ENCODE measurements at places on chromosomes 6 and 20.
A peak's percentile ranks its signal among the peaks of the same experiment; 100 is the strongest.

DNA sequence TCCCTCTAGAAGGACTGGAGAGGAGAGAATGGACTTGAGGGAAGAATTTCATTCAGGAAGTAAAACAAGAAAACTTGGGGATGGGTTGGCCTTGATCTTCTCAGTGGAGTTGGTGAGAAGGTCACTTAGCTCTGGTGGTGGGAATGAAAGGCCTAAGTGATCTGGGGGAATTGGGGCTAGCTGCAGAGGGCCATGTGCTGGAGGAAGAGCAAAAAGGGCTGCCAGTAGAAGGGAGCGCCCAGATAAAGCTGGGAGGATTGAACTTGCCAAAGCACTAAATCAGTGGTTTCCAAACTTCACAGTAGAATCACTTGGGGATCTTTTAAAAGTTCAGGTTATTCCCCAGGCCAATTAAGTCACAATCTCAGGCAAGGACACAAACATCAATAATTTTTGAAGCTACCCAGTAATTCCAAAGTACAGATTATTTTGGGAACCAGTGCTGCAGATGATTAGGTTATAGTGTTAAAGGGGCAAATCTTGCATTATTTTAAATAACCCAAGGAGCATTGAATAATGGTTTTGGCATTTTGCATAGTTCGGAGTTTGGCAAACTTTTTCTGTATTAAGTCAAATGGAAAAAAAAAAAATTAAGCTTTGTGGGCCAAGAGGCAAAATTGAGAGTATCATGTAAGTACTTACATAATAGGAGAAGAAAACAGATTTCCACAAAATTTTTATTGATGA, 36.5 kb upstream of the RFPL4B start:
- DNase-seq = peak; percentile 72

- DNase-seq = no peak
Measured at GRCh38 chr6:135655055-135655454, 157.5 kb upstream of the AHI1 start.

DNA sequence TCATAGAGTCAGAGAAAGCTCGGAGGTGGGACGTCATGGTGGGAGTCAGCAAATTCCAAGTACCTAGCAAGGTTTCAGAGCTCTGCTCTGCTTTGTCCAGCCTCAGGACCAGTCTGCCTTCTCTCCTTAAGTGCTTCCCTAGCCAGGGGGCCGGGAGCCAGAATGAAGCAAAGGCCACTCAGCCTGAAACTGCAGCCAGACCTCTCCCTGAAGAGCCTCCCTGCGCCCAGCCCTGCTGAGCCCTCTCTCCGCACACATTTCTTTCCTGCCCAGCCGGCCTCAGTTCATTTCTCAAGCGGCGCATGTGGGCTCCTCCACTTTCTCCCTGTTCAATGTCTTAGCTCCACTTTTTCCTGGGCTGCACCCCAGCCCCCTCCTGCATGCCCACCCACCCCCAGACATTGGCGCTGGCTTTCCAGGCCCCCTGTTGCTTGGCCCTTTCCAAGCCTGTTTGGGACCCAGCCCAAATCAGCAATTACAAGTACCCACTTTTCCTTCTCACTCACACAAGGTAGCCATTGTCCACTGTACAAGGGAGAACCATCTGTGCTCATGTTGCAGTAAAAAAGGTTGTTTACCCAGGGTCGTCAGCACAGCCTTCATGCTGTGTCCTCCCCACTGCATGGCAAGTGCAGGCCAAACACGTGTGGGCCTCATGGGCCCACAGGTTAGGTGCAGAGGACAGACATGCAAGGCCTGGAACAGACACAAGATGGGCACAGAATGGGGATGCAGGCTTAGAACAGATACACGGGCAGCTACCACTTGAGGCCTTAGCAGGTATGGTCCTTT, 147.1 kb downstream of the MRPL14 start:
- no peak for DNase-seq

DNA sequence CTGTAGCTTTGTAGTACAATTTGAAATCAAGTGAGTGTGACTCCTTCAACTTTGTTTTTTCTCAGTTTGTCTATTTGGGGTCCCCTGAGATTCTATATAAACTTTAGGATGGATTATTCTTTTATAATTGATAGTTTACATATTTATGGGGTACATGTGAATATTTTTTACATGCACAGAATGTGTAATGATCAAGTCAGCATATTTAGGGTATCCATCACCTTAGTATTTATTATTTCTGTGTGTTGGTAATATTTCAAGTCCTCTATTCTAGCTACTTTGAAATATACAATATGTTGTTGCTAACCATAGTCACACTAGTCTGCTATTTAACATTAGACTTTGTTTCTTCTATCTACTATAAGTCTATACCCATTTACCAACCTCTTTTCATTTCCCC, 50.3 kb downstream of the PLCG1 start:
- DNase-seq = no peak

GRCh38 chr20:62571669-62572344, 70.5 kb upstream of the SLCO4A1 start:
- DNase-seq = no peak

DNA sequence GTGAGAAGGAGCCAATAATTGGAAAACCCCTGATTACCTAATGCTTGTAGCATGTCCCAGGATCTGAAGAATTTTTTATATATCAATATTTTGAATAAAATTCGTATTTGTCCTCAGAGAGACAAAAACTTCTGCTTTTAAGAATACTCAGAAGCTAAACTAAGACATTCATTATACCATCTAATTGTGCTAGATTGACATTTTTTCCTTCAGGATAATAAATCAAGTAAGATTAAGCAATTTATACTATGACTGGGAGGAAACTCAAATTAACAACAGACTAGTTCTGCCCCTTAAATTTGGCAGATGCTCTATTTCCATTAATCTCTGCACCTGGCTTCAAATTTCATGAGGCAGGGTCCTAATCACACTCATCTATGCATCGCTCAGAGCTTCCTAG, 291.4 kb downstream of the PLCB1 start:
- peak; percentile 26 for DNase-seq

DNA sequence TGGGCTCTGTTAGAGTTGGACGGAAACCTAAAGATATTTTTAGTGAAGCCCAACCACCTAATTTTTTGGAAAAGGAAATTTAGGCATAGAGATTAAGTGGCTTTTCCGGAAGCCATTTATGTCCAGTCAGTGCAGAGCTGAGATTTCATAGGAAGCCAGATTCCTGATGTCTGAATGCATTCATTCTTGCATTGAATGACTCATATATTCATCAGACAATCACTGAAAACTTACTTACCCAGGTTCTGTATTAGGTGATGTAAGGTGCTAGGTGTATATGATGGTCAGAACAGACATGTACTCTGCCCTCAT, 4.1 kb downstream of the SH3BGRL2 start:
- no peak for DNase-seq

GRCh38 chr20:50346374-50347283, 156.0 kb downstream of the CEBPB start:
- DNase-seq = peak; percentile 88

DNA sequence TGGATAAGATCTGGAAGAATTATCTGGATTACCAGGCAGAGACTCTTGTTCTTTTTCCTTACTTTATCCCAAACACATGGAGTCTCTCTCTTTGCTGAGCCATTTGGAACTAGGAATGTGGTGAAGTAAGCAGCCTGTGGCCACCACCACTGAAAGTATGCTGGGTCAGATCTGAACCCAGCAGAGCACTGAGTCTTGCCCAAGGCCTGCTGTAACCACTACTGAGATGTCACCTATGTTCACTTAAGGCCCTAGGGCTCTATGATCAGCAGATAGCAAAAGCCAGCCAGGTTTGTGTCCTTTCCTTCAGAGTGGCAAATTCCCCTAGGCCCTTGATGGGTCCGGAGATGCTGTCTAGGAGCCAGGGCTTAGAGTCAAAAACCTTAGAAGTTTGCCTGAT, 103.3 kb upstream of the PLN start:
- DNase-seq = no peak

- no peak for DNase-seq
Measured at GRCh38 chr6:102736941-102737368, 1343.4 kb downstream of the GRIK2 start.

DNA sequence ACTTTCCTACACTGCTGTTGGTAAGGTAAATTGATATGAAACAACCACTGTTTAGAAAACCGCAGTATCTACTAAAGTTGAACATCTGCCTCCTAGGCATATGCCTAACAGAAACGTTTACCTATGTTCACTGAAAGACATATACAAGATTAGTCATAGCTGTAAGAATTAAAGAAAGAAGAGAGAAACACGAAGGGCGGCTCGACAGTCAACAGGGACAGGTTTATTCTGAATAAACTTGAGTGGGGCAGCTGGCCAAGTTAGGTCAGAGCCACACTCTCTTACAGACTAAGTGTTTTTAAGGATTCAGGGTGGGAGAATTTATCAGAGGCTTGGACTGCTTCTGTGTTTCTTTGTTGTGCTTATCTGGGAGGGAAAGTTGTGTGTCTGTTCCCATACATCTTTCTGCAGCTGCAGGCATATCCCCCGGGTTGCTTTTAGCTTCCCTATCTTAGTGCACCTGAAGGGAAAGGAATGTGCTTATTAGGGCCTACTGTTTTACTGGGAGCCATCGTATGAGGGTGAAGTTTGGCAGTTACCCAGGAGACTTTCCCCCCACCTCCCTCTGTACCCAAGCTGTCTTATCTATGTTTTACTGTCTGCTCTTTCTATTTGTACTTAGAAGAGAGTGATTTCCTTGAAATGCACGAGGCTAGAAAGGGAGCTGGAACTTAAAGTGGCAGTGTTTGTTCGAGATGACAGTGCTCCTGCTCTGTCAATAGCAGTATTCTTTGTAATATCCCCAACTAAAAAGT, 20.4 kb downstream of the PROCR start:
- no peak for DNase-seq

DNA sequence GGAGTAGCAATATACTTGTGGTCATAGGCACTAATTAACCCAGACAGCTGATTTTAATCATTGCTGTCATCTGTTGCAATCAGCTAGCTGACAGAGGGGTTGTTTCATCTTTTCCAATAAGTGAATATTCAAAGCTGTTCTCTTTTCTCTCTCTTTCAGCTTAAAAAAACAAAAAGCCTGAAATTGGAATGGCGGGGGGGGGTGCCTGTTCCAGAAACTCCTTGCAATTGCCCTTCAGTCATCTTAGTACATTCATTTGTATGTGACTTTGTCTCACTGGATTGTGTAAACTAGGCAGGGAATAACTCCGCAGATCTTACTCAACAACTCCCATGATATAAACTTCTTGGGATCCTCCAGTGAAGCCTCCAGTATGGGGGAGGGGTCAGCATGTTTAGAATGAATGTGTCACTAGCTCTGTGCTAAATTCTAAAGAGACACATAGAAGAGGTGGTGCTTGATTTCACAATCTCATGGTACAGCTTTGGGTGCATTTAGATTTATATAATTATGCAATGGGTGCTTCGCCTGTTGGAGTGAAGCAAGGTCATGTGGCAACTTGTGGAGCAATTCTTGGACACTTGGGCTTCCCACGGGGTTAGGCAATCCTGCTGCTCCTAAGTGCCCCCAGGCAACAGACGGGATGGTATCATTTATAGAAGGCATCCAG, 40.1 kb downstream of the SLC24A3 start:
- no peak for DNase-seq

DNA sequence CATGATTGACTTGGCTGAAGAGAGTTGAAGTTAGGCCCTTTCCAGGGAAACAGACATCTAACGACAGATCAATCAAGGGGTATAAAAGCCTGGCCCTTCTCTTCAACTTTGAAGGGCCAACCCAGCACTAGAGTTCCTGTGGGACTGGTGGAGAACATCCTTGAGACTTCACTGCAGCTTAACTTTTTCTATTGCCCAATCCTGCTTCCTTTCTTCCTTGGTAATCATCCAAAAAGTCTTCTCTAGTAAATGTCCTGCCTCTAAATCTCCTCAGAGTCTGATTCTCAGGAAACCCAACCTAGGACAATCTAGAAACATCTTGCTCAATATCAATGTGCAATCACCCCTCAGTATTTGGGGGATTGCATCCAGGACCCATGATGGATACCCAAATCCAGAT, 1.9 kb downstream of the MKKS start:
- DNase-seq = no peak

DNA sequence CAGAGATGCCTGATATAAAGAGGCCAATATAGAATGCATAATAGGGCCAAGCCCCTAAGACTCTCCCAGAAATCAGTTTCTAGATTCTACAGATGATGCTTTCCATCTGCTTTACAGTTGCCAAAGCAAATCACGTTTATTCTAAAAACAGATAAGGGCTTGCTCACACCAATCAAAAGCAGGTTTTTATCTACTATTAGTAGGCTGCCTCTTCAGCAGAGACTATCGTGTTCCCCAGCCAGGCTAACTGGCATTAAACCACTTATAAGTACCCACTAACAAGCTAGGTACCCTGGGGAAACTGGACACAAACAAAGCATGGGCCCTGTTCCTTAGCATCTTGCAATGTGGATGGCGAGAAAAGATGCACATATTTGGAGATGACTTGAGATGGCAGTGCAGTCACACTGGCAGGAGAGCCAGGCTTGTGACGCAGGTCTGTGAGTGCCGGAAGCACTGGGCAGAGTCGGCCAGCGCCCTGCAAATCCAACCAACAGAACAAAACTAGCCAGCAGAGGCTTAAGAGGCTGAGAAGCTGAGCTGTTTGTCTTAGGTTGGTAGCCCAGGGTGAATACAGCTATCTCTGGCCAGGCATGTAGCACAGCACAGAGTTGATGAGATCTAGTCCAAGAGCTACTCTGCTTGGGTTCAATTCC, 73.4 kb downstream of the GFOD1 start:
- DNase-seq = no peak

- no peak for DNase-seq
Measured at GRCh38 chr6:19159561-19159960, 677.6 kb upstream of the ID4 start.

DNA sequence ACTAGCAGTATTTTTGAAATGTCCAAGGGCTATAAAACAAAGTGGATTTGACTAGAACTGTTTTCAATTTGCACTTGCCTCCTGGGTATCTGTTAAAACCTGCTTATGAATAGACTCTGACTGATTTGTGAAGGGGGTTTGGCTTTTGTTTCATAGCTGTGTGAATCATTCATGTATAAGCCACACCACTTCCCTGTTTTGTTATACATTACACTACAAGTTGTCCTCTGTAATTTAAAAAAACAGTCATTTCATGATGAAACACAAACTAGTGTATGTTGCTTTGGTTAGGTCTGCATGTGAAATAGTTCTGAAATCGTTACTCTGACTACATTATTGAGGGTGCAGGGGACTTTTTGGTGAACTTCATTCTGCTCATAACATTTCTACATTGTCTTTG, 121.7 kb downstream of the NKAIN2 start:
- DNase-seq = no peak
